ENCODE measurements at places on chromosomes 5 and 9.

DNA sequence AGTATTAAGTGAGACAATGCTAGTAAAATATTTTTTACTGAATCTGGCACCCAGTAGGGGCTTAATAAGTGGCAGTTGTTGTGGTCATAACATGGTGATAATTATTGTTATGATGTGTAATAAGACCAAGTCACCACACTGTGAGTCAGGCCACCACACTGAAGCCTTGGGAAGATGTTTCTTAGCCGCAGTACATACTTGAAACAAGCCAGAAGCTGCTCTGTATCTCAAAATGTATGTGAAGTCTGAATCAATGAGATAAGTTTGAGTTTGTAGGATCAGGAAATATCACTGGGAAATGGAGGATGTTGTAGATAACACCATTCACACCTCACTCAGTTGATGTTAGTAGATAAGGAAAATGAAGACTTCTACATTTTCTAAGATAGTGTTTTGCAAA, 51.3 kb upstream of the PTPN3 start:
- no peak for DNase-seq

DNA sequence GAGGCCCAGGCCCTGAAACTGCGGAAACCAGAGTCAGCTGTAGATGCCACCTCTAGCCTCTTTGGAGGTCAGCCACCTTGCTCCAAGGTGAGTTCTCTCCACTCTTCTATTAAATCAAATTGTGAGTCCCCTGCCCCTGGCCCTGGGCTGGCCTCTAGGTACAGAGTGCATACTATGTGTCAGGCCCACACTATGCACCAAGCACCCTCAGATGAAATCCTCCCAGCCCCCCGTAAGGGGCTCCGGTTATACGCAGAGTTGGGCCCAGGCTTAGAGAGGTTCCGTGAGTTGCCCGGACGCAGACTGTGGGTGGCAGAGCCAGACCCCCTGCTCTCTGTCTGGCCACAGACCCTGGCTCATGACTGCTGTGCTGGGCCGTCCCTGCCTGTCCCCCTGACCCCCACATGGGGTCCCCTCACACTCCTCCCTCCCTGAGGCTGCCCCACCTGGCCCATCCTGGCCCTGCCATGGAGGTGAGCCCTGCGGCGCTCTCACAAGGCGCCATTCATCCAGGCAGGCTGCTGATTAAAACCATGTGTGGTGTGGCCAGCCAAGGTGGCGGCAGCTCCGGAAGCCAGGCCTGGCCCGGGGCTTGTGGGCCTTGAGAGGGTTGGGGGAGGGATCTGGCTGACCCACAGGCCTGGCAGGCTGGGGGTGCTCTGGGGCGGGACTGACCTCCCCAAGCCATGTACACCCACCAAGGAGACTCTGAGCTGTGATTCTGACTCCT, 65.5 kb upstream of the SYNPO start:
- DNase-seq, result no peak

DNA sequence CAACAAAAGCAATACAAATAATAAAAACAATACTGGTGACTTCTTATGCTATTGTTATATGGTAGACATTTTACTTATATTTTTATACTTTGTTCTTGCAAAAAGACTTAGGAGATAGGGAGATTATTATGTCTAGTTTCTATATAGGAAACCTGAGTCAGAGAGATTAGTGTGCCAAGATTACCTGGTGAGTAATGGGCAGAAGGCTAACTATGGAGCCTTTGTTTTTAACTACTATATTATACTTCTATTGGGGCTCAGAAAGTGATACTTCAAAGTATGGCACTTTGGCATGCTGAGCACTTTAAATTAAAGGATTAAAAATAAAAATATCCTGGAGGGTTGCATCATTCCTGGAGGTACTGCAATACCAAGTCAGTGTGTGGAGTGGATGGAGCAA, 117.5 kb upstream of the CLINT1 start:
- no peak for DNase-seq

- no peak for DNase-seq
Observed at GRCh38 chr9:126953041-126953809, 38.6 kb downstream of the RALGPS1 start.

DNA sequence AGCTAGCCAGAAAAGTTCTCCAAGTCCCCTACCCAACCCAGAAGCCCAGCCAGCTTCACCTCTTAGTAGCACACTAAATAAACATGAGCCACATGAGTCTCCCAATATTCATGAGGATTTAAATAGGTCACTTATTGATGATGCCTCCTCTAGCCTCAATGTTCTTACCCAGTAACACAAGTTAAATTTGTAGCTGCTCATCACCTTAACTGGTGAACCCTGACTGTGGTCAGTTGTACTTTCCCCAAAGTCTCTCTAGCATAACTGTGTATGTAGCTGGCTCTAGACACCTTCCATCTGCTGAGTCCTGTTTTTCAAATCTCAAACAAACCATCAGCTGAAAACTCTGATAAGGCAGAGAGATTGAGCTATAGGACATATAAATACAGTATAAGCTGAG, 100.3 kb upstream of the ELAVL2 start:
- no peak for DNase-seq

- DNase-seq, result peak; percentile 18
Observed at GRCh38 chr9:92807757-92808725, 43.4 kb upstream of the BICD2 start.

- DNase-seq, result no peak
Observed at GRCh38 chr5:148729182-148729581, 74.9 kb upstream of the HTR4 start.

DNA sequence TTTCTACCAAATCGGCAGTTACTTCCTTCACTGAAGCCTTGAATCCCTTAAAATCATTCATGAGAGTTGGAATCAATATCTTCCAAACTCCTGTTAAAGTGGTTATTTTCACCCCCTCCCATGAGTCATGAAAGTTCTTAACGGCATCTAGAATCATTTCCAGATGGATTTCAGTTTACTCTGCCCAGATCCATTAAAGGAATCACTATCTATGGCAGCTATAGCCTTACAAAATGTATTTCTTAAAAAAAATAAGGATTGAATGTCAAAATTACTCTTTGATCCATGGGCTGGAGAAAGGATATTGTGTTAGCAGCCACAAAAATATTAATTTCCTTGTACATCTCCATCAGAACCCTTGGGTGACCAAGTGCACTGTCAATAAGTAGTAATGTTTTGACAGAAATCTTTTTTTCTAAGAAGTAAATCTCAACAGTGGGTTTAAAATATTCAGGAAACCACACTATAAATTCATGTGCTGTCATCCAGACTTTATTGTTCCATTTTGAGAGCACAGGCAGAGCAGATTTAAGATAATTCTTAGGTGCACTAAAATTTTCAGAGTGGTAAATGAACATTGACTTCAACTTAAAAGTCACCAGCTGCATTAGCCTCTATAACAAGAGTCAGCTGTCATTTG, 767.7 kb downstream of the DTWD2 start:
- DNase-seq, result no peak

DNA sequence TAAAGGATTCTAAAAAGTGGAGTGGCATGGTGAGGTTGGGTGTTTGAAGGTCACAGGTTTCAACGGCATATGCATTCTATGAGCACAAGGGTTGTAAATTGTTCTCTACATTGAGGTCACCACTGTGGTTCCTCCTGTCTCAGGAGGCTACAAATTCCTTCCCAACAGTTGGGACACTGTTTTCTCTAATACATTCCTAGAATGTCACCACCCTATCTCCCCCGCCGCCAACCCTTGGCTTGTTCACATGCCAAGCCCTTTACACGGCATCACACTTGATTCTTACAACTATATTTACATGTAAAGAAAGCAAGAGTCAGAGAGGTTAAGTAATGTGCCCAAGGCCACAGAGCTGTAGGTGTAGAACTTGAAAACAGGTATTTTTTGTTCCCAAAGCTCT, 315.1 kb downstream of the RAB3C start:
- no peak for DNase-seq

DNA sequence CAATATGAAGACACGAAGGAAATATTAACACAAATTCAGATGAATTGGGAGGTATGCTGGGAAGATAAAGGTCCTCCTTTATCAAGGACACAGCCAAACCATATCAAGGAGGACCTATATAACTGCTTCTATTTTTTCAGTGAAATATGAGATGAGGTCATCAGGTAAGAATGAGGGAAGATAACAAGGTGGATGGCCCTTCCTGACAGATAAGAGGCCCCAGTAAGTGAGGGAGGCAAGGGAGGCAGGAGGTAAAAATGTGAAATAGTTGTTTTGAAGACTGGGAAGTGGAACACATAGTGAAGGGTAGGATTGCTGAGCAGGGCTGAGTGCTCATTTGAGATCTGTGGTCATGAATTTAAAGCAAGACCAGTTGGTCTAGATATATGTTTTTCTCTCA, 60.0 kb upstream of the FOXE1 start:
- DNase-seq, result no peak

DNA sequence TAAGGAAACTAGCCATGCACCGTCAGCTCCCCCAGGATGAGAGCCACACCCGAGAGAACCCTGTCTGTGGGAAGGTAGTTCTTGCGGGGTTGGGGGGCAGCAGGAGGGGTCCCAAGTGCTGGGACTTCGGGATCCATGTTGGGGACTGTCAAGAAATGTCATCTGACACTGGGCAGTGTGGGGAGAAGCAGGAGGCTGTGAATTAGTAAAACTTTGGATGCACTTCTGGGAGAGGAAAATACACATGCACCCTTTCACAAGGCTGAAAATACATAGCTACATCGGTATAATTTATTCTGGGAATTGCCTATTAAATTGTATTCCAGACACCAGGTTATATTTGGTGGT, 109.6 kb upstream of the RPS23 start:
- no peak for DNase-seq

DNA sequence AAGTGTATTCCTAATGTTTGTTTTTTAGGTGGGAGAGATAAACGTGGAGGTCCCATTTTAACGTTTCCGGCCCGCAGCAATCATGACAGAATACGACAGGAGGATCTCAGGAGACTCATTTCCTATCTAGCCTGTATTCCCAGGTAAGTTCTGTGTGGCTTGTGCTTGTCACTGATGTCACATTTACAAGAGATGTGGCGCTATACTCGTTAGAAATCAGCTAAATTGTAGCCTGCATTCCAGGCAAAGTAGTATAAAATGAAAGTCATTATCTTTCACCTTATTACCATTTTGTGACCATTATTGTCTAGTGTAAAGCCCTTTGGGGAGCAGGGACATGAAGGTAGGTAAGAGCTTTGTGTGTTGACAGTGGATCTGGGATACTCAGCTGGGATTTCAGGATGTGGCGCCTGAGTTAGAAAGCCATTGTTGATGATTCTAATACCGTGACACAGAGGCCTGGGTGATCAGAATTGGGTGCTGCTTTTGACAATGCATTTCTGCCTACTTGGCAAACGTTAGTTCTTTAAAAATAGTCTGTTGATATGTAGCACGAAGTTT, 137.2 kb downstream of the TRIO start:
- no peak for DNase-seq

- no peak for DNase-seq
Observed at GRCh38 chr9:91408475-91408874, 15.2 kb downstream of the NFIL3 start.

GRCh38 chr9:79501546-79501945, 70.2 kb upstream of the TLE4 start:
- no peak for DNase-seq

GRCh38 chr9:306907-307306, 92.2 kb downstream of the DOCK8 start:
- DNase-seq, result peak; percentile 20

DNA sequence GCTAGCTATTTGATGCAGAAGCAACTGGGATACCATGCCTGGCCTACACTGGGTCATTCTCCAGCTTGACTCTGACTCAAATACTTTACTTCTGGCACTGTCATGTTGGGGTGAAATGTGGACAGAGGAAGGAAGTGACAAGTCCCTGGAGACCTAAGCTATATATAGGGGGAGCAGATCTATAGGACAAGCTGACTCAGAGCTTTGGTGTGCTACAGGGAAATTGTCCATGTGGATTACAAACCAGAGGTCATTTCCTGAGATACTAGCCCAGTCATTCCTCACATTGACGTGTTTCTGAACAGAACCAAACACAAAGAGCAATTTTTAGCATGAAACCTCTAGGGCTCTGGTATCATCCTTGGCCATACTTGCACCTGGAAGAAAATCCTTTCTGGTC, 531.6 kb upstream of the CLINT1 start:
- DNase-seq, result no peak

DNA sequence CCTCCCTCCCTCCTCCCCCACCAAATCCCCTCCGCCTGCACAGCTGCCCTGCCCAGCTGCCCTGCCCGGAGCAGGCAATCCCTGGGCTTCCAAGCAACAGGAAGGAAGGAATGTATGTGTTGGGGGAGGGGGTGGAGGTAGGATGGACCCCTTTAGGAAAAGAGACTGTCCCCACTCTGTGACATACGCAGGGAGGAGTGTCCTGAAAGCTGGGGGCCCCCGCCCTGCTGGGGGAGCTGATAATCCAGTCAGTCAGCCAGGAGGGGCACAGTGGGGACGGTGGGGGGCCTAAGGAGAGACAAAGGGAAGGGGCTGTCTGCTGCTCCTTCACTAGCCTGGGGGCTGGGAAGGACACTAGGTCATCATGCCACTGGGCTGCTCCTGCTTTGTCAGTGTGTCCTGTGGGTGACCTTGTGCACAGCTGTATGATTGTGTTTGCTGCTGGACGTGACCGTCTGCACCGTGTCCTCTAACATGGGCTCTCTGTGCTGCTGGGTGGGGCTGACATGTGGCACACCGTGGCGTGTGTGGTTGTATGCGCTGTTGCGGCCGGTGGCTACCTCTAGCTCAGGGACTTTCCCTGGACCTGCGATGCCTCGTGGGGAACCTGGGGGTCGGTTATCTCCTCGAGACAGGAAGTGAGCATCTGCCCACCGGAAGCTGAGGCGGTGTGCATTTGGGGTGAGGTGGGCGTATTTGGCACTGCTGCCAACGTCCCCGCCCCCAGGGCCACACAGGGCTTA, 3.0 kb downstream of the N4BP3 start:
- DNase-seq, result peak; percentile 47

DNA sequence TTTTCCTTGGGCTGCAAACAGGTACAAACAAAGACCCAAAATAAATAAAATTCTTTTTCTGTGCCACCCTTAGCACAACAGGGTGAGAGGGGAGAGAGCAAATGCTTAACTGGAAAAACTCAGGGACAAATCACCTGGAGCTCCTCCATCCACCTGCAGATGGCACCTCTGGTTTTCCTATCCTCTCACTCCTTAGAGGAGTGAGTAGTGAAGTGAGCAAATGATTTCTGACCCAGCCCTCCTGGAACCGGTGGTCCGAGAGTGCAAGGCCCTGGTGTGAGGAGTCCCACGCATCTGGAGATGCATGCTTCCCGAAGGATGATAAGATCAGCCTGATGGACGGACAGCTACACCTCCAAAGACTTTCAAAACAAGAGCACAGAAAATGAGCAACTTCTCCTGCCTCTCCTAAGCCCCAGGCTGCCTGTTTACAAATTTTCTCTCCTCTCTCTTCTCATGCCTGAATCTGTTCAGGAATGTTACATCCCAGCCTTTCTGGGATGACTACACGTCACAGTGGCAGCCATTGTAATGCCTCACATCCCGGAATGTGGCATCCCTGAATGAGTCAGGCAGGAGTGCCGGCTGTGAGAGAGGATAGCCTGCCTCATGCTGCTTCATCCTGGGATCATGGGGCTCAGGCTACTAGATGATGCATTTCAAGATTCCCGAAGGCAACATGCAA, 86.4 kb downstream of the ADRB2 start:
- DNase-seq, result no peak

Measured in activated T-helper 1 cell treated with Interleukin-2 at 50 U/mL for 16 hours (primary cell).